Fibroblast of skin of scalp (primary cell): ENCODE measurements at places on chromosomes 3 and 15.

DNA sequence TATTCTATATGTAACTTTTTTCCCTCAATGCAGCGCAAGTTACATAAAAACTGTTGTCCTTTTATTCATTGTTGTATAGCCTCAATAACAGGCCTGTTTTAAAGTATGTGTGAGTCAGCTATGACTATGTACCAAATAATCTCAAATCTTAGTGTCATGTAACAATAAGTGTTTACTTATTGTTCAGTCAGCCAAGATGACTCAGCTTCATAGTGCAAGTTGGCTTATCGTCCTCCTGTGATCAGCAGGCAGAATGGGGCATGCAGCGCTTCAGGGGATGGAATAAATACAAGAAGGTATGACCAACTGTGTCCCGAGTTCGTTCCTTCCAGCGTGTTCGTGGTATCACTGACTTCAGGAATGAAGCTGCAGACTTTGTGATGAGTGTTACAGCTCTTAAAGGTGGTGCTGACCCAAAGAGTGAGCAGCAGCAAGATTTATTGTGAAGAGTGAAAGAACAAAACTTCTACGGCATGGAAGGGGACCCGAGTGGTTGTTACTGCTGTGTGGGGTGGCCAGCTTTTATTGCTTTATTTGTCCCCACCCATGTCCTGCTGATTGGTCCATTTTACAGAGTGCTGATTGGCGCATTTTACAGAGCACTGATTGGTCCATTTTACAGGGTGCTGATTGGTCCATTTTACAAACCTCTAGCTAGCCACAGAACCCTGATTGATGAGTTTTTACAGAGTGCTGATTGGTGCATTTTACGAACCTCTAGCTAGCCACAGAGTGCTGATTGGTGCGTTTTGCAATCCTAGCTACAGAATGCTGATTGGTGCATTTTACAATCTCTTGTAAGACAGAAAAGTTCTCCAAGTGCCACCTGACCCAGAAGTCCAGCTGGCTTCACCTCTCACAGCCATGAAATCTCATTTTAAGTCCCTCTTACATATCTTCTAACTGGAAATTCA, 1016.0 kb downstream of the MCTP2 start:
- DNase-seq: peak; percentile 84

DNA sequence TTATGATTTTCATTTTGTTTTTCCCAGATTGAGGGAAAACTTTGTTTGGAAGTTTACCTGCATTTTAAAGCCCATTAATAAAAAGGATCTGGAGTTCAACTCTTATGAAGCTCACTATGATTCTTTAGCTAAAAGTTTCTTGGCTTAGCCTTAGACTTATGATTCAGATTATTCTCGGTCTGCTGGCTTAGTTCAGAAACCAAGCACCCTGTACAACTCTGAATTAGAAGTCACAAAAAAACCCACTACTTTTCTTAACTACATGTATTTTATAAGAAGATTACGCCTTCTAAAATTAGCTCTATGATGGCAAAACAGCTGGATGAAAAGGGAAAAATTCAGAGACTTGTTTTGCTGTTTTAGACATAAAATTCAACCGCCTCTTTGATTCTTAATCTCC, 14.3 kb upstream of the DENND4A start:
- DNase-seq: no peak

DNA sequence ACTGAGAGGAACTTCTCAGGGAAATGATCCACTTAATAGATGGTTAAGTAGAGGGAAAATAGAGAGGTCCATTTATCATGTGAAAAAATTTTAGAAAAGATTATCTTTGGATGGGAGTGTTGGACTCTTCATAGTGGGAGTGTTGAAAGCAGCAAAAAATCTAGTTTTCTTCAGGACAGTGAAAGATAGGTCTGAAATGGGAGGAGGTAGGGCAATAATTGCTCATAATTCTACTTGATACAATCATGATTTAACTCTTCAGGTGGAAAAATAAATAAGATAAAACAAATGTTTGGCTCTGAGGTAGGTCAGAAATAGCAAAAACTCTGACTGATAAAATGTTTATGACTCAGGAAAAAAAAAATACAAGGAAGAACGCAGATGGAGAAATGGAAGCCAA, 144.1 kb upstream of the DPH6 start:
- no peak for DNase-seq

GRCh38 chr3:113161661-113162060, 49.7 kb upstream of the BOC start:
- DNase-seq: no peak

- peak; percentile 22 for DNase-seq
Measured at GRCh38 chr15:35043373-35044095, 41.6 kb downstream of the NANOGP8 start.

DNA sequence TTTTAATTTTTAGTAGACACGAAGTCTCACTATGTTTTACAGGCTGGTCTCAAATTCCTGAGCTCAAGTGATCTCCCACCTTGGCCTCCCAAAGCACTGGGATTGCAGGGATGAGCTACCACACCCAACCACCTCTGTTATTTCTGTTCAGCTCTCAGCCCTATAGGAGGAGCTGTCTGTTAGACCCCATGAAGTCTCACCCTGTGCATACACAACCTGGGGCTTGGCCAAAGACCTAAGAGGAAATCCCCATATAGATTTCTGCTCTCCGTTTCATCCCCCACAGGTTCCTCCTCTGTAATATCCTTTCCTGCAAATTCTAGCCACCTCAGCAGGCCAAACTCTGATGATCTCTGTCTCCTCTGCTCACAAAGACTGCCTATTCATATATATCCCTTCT, 56.6 kb upstream of the CTDSPL2 start:
- DNase-seq: no peak

GRCh38 chr15:77696871-77697270, 64.2 kb upstream of the LINGO1 start:
- no peak for DNase-seq

- DNase-seq: no peak
Measured at GRCh38 chr3:197026481-197026866, 3.1 kb downstream of the MELTF start.
